ENCODE measurements at places on chromosomes 5 and 9.

- DNase-seq: no peak
These were observed 566.3 kb upstream of the GRAMD2B start for GRCh38 chr5:125856949-125857348.

DNA sequence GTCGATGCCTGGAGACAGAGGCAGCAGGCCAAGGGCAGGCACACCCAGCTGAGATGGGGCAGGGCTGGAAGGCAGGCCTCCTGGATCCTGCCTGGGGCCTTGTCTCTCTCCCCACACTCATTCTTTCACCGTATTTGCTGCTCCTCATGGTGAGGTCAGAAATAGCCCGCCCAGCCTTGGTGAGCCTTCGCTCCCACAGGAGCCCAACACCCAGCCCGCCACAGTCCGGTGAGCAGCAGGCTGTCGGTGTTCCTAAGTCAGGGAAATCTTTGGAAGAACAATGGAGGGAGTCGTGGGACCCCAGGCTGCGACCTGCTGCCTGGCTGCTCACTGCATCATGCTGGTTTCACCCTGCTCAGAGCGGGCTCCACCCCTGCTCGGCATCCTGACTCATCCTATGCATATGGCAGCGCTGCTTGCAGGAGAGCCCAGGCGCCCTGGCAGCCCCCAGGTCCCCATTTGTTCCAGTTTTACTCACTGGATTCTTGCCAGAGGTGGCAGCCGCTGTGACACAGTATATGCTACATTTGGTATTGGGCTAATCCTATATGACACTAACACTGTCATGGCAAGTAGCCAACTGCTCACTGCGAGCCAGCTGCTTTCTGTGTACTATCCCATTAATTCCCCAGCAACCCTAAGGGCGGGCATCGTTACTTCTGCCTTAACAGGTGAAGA, 53.2 kb upstream of the NCS1 start:
- DNase-seq: no peak

- no peak for DNase-seq
These were observed 95.7 kb downstream of the KCNT1 start for GRCh38 chr9:135797507-135798262.

- DNase-seq: no peak
These were observed 133.1 kb downstream of the GABBR2 start for GRCh38 chr9:98575379-98576346.

DNA sequence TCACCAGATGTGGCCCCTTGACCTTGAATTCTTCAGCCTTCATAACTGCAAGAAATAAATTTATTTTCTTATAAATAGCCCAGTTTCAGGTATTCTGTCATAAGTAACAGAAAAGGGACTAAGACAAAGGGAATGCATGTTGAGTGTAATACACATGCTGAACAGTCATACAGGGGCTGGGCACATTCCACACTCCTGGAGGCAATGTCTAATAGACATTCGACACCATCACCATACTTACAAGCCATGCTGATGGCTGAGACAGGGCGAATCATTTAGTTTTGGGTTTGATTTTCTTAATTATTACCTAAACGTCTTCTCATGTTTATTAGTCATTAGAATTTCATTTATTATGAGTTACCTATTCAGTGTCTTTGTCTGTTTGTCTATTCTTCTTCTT, 68.5 kb downstream of the TENT4A start:
- DNase-seq: no peak

DNA sequence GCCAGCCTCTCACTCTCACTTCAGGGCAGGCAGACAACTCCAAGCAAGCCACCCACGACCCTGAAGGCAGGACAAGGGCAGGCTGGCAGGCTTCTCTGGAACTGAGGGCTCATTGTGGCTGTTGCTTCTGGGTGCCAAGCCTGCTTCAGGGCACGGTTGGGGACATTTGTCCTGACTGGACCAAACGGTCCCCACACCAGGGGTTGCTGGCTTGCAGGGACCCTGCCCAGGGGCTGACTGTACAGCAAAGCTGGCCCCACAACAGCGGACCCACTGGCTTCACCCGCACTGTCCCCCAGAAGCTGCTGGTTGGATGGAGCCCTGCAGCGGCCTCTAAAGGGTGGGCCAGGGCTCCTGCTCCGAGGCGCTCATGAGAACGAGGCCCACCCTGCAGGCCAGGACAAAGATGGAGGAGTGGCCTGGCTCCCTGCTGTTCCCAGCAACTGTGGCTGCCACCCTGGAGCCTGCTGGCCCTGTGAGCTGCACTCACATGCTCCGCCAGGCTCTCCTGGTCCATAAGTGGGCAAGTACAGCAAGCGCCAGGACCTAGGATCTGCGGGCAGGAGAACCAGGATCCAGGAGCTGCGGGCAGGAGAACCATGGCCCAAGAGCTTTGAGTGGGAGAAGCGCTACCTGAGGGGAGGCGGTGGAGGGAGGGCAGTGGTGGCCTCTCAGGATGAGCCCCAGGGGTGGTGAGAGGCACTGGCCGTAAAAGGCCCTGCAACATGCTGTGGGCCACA, 34.4 kb upstream of the NSMF start:
- no peak for DNase-seq

- no peak for DNase-seq
These were observed 73.5 kb downstream of the TRIM36 start for GRCh38 chr5:115096034-115096769.

DNA sequence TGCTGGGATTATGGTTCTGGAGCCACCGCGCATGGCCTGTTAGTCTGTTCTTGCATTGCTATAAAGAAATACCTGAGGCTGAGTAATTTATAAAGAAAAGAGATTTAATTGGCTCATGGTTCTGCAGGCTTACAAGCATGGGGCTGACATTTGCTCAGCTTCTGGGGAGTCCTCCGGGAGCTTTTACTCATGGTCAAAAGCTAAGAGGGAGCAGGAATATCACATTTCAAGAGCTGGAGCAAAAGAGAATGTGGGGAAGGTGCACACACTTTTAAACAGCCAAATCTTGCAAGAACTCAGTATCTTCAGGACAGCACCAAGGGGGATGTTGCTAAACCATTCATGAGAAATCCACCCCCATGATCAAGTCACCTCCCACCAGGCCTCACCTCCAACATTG, 12.1 kb downstream of the JAK2 start:
- DNase-seq: no peak
